ENCODE measurements at places on chromosomes 3 and 15.
A peak's percentile ranks its signal among the peaks of the same experiment; 100 is the strongest.

DNA sequence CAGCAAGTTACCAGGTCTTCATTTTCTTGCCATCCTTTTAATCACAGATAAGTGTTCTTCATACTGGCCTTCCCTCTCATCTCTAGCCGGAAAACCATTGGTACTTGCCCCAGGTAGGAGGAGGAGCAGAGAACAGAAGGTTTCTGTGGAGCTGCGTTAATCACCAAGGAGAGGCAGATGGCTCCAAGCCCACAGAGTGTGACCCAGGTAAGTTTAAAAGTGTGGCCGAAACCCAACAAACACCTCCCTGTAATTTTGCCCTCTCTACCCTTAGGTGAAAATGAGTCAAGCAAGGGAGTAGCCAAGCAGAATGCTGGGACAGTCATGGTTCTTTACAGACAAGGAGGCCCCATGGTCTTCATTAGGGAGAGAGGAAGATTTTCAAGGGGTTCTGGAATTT is 37.3 kb downstream of the NFKBIZ start:
- DNase-seq, result no peak

GRCh38 chr3:31187380-31187779 is 292.9 kb upstream of the GADL1 start:
- no peak for DNase-seq

GRCh38 chr15:65222891-65223290 is 11.6 kb upstream of the CILP start:
- no peak for DNase-seq

GRCh38 chr3:164470471-164470870 is 607.8 kb downstream of the SI start:
- DNase-seq, result no peak

GRCh38 chr3:51879937-51880336 is 4.5 kb upstream of the IQCF5 start:
- no peak for DNase-seq

DNA sequence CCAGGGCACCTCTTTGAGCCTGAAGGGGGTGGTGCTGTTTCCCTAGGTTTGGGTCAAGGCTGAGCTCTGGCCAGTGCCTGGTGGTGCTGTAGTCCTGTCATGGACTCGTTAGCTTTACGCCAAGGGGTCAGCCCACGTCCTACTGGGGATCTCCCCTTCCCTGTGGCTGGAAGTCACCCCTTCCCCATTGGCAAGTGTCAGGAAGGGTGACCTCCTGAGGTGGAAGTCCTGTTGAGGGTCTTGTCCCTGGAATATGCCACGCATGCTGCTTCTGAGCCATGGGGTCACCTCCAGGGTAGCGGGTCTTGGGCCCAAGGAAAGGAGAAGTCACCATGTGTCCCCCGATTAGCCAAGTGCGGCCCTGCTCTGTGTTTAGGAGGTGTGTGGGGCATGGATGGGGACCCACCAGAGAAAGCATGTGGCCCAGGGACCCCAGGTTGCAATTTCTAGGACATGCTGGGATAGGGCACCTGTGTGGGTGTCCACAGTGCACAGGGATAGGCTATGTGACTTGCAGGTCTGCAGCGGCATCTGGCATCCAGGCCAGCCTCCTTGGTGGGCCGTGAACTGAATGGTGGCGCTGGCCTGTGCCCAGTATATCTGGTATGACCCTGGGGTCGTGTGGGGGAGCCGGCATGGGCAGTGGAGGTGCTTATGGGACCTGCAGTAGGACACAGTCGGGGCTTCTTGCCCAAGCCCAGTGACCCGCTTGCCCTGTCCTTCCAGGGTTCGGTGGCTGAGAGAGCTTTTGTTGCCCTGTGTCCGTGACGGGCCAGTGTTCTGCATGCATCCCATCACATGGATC is 226.7 kb downstream of the SNRPN start:
- peak; percentile 6 for DNase-seq

- DNase-seq, result no peak
Observed at GRCh38 chr3:101850246-101851051, 1.1 kb downstream of the NFKBIZ start.

GRCh38 chr3:114435386-114436115 is 141.7 kb downstream of the TIGIT start:
- no peak for DNase-seq

- DNase-seq, result no peak
Observed at GRCh38 chr15:90989040-90989768, 5.1 kb downstream of the PRC1 start.

- no peak for DNase-seq
Observed at GRCh38 chr15:47360305-47360704, 357.0 kb upstream of the SEMA6D start.

- no peak for DNase-seq
Observed at GRCh38 chr3:194973366-194974000, 287.8 kb downstream of the FAM43A start.

DNA sequence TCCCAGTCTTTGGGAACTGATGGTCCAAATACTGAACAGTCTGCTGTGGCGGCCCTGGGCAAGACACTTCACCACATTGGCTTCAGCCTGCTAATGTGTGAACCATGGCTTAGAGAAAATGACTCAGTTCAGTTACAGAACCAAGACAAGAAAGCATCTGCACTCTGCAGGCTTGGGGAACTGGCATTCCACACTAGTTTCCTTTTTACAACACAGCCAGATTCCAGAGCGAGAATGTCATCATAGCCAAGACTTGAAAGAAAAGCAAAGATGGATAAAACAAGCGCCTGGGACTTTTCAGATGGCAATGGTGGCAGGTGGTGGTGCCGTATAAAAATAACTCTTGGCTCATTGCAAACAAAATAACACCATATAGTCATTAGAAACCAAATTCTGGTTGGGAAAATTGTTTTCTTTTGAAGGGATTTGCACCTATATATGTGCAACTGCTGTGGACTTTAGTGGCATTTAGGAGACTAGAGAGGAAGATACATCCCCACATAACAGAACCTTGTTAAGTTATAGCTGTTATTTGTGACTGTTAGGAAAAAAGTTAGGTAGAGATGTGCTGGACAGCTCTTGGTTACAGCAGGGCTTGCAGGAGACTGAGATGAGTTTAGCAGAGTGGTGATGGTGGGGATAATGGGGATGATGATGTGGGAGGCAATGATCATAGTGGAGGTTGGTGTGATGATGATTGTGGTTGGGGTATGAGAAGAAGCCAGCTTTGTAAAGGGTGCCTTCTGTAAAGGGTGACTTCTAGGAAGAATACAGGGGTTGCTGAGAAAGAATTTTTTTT is 273.6 kb downstream of the THRB start:
- DNase-seq, result no peak

DNA sequence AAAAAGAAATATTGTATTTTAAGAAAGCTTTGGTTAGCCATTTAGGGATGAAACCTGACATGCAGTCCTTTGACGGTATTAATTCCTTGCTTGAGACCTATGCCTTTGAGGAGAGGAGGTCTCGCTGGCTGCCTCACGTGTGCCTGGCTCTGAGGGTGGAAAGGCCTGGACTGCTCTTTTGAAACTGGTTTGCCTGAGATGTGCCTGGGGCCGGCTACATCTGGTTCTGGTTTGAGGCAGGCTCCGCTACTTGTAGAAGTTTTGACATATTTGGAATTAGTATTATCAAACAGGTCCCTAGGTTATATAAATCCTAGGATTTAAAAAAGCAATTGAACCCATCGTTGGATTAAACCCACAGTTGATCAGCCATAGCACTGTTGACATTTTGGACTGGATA is 6.5 kb downstream of the NISCH start:
- no peak for DNase-seq

GRCh38 chr3:40042752-40043443 is 233.5 kb downstream of the MYRIP start:
- no peak for DNase-seq

DNA sequence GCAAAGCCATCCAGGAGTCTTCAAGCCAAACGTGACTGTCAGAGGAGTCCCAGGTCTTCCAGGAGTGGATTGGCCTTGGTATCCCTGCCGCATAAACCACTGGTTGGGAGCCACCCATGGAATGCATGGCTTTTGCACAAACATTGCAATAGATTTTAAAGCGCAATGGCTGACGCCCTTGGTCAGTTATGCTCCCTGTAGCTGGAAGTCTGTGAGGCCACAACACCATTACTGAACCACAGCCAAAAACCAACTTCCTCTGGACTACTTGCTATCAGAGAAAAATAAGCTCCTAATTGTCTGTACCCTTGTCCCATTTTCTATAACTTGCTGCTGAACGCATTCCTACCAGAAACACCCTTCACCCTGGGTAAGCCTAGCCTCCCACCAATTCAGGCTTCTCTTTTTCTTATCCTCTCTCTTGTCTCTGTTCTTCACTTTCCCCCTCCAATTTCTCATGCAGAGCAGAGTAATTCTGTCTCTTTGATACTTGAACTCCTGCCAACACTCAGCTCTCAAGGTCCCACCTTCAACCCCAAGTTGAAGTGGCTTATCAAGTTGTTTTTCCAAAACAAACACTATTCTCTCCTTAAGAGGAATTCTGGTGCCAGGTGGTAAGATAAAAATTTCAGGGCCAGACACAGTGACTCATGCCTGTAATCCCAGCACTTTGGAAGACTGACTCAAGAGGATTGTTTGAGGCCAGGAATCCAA is 176.4 kb upstream of the UBE2E1 start:
- no peak for DNase-seq

DNA sequence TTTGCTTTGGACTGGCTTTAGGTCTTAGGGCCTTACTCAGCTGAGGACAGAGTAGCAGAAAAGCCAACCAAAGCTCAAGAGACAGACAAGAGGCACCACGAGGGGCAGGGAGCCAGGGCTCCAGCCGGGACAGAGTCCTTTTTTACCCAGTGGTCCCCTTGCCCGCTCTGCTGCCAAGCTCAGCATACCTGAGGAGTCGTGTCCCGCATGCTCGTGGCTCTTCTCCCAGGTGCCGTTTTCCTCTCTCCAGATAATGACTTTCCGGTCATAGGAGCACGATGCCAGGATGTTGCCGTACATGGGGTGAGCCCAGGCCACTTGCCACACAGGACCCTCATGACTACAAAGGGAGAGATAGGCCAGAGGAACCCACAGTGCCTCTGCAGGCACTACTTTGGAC is 8.5 kb downstream of the SEC13 start:
- no peak for DNase-seq

GRCh38 chr3:185658504-185658912 is 72.4 kb downstream of the SENP2 start:
- no peak for DNase-seq

DNA sequence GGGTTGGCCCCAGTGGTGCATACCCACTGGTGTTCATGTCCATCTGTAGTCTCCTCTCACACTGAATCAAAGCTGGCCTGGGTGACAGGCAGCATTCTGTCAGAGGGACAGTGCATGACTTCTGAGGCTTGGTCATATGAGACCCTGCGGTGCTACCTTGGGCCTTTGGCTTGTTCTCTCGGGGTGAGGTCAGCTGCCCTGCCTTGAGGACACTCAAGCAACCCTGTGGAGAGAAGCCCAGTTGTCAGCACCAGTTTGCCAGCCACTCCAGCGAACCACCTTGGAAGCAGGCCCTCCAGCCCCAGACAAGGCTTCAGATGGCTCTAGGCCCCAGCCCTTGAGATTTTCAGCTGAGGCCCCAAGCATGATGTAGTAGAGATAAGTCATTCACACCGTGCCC is 16.9 kb upstream of the RAB7A start:
- DNase-seq, result no peak

DNA sequence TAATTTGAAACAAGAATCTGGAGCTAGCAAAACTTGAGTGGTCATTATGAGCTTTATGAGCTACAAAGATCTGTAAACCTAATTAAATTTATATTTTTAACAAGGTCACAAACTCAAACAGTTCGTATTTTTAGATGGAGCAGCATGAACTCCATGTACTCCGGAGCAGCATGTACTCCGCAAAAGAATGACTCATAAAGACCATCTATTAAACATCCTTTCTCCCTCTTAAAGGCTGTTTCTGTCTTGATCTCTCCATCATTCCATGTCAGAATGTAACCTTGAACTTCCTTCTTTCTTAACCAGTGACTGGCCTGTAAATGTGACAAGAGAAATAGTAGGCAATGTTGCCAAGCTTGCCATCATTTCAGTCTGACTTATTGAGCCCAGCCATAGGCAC is 696.9 kb downstream of the ZNF385D start:
- no peak for DNase-seq

- DNase-seq, result no peak
Observed at GRCh38 chr3:131962982-131963381, 71.8 kb downstream of the CPNE4 start.

- DNase-seq, result no peak
Observed at GRCh38 chr3:61136191-61136590, 115.1 kb downstream of the FHIT start.

DNA sequence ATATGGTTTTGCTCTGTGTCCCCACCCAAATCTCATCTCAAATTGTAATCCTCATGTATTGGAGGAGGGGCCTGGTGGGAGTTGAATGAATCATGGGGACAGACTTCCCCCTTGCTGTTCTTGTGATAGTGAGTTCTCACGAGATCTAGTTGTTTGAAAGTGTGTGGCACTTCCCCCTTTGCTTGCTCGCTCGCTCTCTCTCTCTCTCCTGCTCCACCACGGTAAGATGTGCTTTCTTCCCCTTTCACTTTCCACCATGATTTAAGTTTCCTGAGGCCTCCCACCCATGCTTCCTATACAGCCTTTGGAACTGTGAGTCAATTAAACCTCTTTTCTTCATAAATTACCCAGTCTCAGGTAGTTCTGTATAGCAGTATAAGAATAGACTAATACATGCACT is 60.7 kb downstream of the GSK3B start:
- no peak for DNase-seq

- peak; percentile 65 for DNase-seq
Observed at GRCh38 chr3:160564949-160565441, 376 bp downstream of the KPNA4 start.

DNA sequence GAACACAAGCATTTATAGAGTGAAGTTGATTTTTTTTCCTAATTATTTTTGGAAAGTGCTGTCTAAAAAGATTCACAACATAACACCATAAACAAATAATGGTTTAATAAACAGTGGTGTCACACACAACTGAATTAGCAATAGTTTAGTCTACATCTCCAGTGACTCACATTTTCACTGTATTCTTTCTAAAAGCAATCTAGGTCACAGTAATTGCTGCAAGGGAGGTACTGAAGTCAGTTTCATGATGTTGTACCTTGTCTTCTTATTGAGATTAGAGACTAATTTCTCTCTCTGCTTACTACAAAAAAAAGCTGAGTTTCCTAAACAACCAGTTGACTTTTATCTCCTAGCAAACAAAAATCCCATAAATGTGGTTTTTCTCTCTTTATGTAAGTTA is 29.6 kb downstream of the PLSCR4 start:
- no peak for DNase-seq

- no peak for DNase-seq
Observed at GRCh38 chr3:11606090-11606784, 37.5 kb downstream of the VGLL4 start.

DNA sequence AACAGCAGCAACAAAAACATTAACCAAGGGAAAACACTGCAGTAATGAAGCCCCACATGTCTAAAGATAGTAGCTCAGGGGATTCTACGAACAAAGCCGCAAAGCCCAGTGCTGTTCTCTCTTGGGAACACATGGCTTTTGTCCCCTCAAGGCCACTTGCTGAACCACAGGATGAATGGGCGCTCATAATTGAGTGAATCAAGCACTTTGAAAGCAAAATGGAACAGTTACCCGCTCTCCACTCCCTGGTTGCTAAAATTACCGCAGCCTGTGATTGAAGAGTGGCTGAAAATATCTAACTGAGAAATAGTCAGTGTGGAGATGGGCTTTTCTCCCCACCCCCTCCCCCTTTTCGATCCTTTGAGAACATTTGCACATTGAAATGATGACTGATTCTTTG is 39.6 kb downstream of the RASGRF1 start:
- DNase-seq, result no peak

- DNase-seq, result no peak
Observed at GRCh38 chr3:130378677-130379191, 33.3 kb downstream of the COL6A5 start.

Data from activated CD8-positive, alpha-beta memory T cell treated with anti-CD3 and anti-CD28 coated beads, Interleukin-2, amount 50 U/mL, for 4 hours (primary cell).